ENCODE measurements at places on chromosomes 3 and 15. TPM values are rescaled to one million over a fixed set of nuclear protein-coding genes. Genes with fewer than 3 reads are reported as not detected.
A peak's percentile ranks its signal among the peaks of the same experiment; 100 is the strongest.

Gene FSIP1
- total RNA-seq = 8.2 TPM

DNA sequence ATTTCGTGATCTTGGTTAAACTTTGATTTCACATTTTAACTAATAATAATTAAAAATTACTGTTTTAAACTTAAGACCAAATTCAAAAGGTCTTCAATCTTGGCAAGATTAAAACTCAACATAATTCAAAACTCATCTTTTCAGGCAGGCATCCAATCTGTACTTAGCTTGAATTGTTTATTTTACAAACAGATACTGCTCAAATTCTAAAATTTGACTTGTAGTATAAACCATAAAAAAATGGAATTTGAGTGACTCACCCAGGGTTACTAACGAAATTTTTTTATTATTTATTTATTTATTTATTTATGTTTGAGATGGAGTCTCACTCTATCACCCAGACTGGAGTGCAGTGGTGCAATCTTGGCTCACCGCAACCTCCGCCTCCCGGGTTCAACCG, 64.4 kb downstream of the GAP43 start:
- H3K4me1 ChIP-seq = no peaks in the 10 kb centered on the region
- DNase-seq = no peak

DNA sequence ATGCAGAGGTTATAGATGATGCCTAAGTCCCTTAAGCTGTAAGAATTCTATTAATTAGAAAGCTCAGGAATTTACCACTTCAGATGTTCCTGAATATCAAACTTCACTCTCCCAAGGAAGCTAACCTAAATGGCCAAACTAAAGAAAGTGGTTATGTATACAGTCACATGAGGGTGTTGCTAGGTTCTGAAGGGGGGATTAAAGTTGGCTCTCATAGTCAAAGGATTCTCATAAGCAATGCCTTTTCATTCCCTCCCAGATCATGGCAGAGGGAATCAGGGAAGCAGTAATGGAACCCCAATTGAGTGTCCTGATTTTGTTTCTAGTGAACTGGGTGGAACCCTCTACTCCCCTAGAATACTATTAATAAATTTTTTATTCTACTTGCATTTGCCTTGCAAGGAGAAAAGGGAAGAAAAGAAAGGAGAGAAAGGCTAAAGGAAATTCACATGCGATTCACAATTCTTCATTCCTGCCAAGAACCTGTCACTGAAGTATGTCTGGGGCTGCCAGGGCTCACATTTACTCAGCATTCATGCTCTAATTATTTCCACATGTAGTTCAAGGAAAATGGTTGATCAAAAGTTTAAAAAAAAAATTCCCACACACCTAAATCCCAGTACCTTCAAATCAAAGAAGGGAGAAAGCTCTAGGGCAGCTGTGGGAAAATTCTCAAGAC, 25.1 kb downstream of the FSTL1 start:
- H3K4me1 ChIP-seq = peaks cover 22% of the 10 kb centered on the region
- no peak overlapping the region for H3K4me3 ChIP-seq

Gene TTLL13
- 18.0 TPM for total RNA-seq

Gene AADACL2
- not detected for total RNA-seq

DNA sequence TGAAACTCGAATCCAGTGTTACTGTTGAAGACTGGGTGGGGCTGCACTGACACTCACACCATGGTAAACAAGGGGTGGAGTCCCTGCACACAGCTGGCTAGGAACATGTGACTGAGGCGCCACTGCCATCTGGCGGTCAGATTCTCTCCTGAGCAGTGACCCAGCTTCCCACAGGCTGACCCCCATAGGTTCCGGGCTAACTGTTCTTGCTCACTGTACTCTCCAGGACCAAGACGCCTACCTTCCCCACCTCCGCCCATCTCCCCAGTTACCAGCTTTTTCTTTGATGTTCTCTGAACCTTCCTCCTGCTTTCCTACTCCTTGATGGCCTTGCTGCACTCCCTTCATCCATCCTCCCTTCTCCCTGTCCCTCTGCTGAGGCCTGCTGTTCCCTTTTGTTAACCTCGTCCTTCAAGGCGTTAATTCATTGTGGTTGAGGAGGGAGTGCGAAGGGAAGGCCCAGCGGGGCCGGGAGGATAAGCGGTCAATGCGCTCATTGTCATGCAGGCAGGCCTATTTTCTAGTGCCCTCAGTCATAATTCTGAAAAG, 115.2 kb downstream of the ATP8B4 start:
- no peaks in the 10 kb centered on the region for H3K36me3 ChIP-seq
- H3K27me3 ChIP-seq = no peaks in the 10 kb centered on the region
- H3K4me3 ChIP-seq = no peak overlapping the region
- no peak overlapping the region for H3K27ac ChIP-seq
- DNase-seq = peak; percentile 87

- H3K36me3 ChIP-seq = no peaks in the 10 kb centered on the region
- H3K4me1 ChIP-seq = no peaks in the 10 kb centered on the region
- no peak overlapping the region for H3K27ac ChIP-seq
Observed at GRCh38 chr3:79517766-79518413, 249.9 kb downstream of the ROBO1 start.

Gene DNAJC17
- 21.6 TPM for total RNA-seq

DNA sequence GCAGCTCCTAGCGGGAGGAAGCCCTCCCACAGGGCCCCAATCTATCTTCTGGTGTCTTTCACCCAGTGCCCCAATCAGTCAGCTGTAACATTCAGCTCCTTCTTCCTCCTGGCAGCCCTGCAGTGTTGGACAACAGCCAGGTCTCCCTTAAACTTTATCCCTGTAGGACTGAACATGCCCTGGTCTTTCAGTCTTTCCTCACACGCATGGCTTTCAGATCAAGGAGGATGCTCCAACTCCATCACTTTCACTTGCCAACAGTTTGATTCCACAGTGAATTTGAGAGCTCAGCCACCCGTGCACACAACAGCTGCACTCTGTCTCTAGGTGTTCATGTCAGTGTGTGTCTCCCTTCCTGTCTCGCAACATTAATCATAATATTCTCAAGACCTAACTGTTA, 28.5 kb upstream of the LRRC34 start:
- DNase-seq = no peak
- no peak overlapping the region for H3K4me3 ChIP-seq
- no peaks in the 10 kb centered on the region for H3K27me3 ChIP-seq
- H3K4me1 ChIP-seq = no peaks in the 10 kb centered on the region

Gene TMEM266
- 12.4 TPM for total RNA-seq

Gene TOPBP1
- 40.9 TPM for total RNA-seq

DNA sequence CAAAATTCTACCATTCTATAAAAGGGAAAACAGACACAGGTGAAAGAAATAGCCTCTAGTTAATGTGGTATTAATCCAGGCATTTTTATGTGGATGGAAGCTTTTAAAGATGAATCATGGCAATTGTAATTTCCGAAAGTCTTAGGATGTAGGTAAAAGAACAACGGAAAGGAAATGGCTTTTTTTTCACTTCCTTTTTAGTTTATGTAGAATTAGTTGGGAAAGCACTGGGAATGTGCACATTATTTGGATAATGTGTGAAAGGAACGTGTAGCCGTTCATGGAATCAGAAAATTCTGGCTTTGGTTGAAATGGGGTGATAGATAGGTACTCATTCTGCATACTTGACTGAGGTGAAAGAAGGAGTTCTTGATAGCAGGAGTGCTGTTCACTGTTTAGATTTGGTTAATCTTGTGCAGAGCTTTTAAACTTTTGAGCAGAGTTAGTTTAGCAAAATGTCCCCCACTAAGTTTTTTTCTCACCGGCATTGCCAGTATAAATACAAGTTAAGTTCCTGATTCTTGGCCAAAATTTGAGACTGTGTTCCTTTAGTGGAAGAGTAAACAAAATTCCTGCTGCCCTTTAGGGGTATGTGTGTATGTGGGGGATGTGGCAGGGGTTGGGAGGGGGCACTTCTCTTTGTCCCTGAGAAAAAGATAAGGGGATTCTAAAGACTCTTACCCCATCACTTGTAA, 20.2 kb upstream of the UTS2B start:
- no peaks in the 10 kb centered on the region for H3K36me3 ChIP-seq
- H3K27ac ChIP-seq = peak overlapping the region; percentile 72
- no peaks in the 10 kb centered on the region for H3K27me3 ChIP-seq
- H3K4me1 ChIP-seq = peaks cover 17% of the 10 kb centered on the region
- no peak overlapping the region for H3K4me3 ChIP-seq

DNA sequence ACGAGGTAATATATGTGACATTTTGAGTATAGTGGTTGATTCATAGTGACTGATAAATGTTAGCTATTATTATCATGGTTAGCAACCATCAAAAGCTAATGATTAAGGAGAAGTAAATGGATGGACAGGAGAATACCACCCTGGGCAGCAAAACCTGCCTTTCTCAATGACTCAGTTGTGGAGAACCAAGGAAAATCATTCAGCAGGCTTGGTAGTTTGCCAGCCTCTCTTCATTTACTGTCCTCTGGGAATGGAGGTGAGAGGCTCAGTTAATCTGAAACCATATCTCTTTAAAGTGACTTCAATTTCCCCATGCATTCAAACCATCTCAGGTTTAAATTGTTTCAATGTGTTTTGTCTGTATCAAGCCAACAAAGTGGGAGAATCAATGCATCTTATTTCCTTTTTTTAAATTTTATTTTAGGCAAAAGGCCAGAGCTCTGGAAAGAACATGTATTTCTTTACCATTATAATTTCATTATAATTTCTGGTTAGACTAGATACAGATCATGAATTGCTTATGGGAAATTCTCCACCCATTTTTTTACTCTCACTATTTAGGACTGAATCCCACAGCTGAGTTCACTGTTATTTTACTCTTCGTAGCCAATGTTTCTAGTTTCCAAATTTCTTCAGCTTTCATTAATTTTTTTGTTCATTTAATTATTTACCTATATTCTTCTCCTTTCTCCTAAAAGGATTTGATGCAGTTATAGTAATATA, 2.7 kb downstream of the TM4SF18 start:
- H3K36me3 ChIP-seq = no peaks in the 10 kb centered on the region
- H3K27me3 ChIP-seq = no peaks in the 10 kb centered on the region
- H3K4me3 ChIP-seq = no peak overlapping the region
- no peak overlapping the region for H3K27ac ChIP-seq
- no peak for DNase-seq
- peaks cover 9% of the 10 kb centered on the region for H3K4me1 ChIP-seq

- no peak overlapping the region for H3K27ac ChIP-seq
- H3K4me3 ChIP-seq = no peak overlapping the region
- no peaks in the 10 kb centered on the region for H3K36me3 ChIP-seq
- no peak for DNase-seq
- peaks cover 7% of the 10 kb centered on the region for H3K4me1 ChIP-seq
Observed at GRCh38 chr3:141229132-141229531, 2.5 kb upstream of the PXYLP1 start.

Gene NOX5
- total RNA-seq = 12.2 TPM

DNA sequence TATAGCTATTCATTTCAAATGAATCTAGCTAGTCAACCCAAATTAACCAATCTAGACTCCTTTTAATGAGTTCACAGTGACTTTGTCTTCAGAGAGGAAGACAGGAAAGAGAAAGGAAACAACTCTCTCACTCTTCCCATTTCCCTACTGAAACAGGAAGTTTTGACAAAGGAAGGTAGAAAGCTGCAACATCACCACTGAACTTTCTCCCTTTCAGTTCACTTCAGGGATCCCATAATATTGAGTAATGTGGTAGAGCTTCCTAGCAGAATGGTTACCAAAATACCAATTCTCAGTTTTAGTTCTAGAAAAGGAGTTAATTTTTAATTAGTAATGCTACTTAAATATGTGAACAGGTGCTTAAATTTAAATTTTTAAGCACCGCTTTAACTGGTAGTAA, 7.5 kb downstream of the VPS13C start:
- H3K4me1 ChIP-seq = no peaks in the 10 kb centered on the region
- H3K27ac ChIP-seq = no peak overlapping the region
- no peak overlapping the region for H3K4me3 ChIP-seq
- DNase-seq = no peak
- H3K36me3 ChIP-seq = no peaks in the 10 kb centered on the region
- no peaks in the 10 kb centered on the region for H3K27me3 ChIP-seq

- H3K27me3 ChIP-seq = no peaks in the 10 kb centered on the region
- no peaks in the 10 kb centered on the region for H3K36me3 ChIP-seq
- no peaks in the 10 kb centered on the region for H3K4me1 ChIP-seq
- no peak overlapping the region for H3K4me3 ChIP-seq
- DNase-seq = no peak
Observed at GRCh38 chr3:139120086-139121056, 75.7 kb upstream of the PRR23C start.

Gene SCAMP2
- 94.8 TPM for total RNA-seq

- peaks cover 36% of the 10 kb centered on the region for H3K4me1 ChIP-seq
- no peak for DNase-seq
- no peaks in the 10 kb centered on the region for H3K36me3 ChIP-seq
- H3K4me3 ChIP-seq = peak overlapping the region; percentile 24
Observed at GRCh38 chr3:126267976-126268615, 87.7 kb upstream of the ALDH1L1 start.

DNA sequence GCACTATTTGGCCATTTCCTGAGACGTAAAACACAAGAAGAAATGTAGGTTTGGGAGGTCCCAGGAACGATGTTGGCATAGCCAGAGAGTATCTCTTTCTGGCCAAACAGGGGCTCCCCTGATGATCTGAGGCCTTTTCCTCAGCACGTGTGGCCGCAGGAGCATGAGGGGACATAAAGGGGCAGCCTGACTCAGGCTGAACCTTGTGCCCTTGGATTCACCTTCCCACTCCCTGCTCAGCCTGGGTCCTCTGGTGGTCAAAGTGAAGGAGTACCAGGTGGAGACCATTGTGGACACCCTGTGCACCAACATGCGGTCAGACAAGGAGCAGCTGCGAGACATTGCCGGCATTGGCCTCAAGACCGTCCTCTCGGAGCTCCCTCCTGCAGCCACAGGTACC, 10.6 kb downstream of the CAND2 start:
- H3K36me3 ChIP-seq = no peaks in the 10 kb centered on the region
- H3K4me3 ChIP-seq = no peak overlapping the region
- H3K27me3 ChIP-seq = no peaks in the 10 kb centered on the region
- no peak overlapping the region for H3K27ac ChIP-seq
- peaks cover 6% of the 10 kb centered on the region for H3K4me1 ChIP-seq

DNA sequence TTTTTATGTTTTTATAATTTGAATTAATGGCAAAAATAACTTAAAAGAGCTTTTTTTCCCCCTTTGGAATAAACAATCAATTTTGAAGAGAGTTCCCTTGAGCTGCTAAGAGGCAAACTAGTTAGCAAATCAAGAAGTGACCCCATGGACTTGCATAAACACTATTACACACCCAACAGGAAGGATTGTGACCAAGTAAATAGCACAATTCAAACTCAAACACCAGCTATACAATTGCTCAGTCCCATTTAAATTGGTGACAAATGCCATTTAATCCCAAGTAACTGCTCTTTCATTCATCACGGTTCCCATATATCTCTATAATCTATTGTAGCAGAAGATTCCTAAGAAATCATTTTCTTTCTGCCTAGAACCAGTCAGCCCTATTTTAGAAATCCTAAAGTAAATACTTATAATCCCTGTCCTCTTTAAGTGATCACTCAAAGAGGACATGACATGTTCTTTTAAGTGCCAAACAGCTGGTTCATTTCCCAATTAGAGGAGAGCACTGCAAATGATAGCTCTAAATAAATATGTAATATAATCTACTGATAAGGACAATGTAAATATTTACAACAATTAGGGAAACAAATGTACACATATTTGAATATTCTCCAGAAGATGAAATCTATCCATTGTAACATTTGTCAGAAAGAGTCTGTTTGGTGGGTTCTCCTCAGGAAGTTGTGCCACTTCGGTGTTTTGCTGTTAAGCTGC, 137.8 kb upstream of the ADAMTS9 start:
- no peaks in the 10 kb centered on the region for H3K27me3 ChIP-seq
- no peak for DNase-seq
- H3K27ac ChIP-seq = no peak overlapping the region
- peaks cover 4% of the 10 kb centered on the region for H3K4me1 ChIP-seq
- no peaks in the 10 kb centered on the region for H3K36me3 ChIP-seq
- H3K4me3 ChIP-seq = no peak overlapping the region

Gene RASGRF1
- total RNA-seq = 2.6 TPM

Gene EPHA6
- total RNA-seq = 9.8 TPM

GRCh38 chr15:71512682-71513006, 297.7 kb upstream of the NR2E3 start:
- H3K27ac ChIP-seq = no peak overlapping the region
- no peak for DNase-seq
- peaks cover 5% of the 10 kb centered on the region for H3K4me1 ChIP-seq
- no peaks in the 10 kb centered on the region for H3K27me3 ChIP-seq
- no peak overlapping the region for H3K4me3 ChIP-seq
- H3K36me3 ChIP-seq = no peaks in the 10 kb centered on the region
